ENCODE measurements at places on chromosomes 12 and 14.

DNA sequence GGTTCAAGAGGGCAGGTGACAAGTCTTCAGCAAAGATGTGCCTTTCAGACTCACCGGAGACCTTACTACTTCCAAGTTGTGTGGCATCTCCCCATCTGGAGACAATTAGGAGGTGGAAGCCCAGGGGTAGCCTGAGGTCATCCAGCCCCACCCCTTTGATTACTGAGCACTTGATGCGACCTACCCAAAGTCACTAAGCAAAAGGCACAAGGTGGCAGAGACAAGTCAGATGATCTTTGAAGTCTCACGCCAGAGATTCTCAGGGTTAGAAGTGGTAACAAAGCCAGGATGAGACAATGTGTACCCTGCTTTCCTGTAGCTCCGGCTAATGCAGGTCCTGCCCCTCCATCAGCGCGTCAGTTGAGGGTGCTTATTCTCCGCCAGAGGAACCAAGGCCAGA, 1.4 kb upstream of the FOXN3 start:
- DNase-seq, result no peak

- no peak for DNase-seq
Observed at GRCh38 chr12:74319886-74320285, 217.7 kb upstream of the ATXN7L3B start.

GRCh38 chr12:118763234-118763633, 218.1 kb upstream of the SRRM4 start:
- no peak for DNase-seq

DNA sequence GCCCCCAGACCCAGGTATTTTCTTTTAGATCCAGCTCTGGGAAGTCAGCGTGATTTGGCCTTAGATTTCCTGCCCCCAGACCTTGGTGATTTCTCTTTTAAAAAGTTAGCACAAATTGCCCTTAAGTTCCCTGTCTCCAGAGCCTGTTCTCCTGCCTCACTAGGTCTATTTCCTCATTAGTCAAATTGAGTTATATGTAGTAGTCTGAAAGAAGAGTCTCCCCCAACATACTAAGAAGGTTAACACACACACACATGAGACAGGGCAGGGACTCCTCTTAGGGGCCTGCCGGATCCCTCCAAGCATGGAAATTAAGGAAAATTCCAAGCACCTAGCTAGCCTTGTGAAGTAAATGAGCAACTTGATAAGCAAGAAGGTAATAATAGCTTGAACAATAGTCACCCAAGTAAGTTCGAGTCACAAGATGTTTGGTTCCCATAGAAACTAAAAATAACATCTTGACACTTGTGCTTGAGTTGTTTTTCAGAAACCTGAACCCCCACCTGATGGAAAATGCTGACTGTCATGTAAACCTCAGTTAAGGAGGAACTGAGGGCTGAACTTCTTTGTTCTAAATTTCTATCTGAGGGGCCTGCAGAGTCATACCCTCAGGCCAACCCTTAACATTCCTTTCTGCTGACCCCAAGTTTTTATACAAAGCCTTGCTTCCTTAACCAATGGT, 51.6 kb downstream of the CAND1 start:
- DNase-seq, result no peak

DNA sequence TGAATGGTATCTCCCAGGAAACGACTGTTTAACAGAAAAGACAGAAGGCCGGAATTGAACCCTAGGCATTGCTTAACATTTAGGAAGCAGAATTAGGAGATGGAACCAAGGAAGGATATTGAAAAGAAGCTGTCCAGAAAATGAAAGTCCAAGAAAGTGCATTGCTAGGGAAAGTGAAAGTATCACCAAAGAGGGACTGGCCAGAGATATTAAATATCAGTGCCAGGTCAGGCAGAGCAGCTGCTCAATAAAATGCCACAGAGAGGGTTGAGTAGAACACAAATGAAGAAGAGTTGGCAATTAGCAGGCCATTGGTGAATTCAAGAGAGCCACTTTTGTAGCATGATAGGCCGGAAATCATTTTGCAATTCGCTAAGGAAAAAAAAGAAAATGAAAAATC, 101.6 kb downstream of the CFAP54 start:
- DNase-seq, result no peak

- DNase-seq, result no peak
Observed at GRCh38 chr12:70698345-70698744, 61.1 kb upstream of the PTPRB start.

DNA sequence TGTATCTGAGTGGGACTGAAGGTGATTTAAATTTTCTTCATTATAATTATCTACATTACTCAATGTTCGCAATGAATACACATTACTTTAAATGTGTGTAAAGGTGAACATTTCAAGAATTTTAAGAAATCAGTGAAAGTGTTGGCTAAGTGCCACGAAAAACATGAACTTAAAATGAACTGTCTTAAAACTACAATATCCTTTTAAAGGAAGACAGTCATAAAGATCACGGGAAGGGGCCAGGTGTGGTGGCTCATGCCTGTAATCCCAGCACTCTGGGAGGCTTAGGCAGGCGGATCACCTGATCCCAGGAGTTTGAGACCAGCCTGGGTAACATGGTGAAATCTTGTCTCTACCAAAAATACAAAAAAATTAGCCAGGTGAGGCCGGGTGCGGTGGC, 11.2 kb downstream of the MOK start:
- no peak for DNase-seq

DNA sequence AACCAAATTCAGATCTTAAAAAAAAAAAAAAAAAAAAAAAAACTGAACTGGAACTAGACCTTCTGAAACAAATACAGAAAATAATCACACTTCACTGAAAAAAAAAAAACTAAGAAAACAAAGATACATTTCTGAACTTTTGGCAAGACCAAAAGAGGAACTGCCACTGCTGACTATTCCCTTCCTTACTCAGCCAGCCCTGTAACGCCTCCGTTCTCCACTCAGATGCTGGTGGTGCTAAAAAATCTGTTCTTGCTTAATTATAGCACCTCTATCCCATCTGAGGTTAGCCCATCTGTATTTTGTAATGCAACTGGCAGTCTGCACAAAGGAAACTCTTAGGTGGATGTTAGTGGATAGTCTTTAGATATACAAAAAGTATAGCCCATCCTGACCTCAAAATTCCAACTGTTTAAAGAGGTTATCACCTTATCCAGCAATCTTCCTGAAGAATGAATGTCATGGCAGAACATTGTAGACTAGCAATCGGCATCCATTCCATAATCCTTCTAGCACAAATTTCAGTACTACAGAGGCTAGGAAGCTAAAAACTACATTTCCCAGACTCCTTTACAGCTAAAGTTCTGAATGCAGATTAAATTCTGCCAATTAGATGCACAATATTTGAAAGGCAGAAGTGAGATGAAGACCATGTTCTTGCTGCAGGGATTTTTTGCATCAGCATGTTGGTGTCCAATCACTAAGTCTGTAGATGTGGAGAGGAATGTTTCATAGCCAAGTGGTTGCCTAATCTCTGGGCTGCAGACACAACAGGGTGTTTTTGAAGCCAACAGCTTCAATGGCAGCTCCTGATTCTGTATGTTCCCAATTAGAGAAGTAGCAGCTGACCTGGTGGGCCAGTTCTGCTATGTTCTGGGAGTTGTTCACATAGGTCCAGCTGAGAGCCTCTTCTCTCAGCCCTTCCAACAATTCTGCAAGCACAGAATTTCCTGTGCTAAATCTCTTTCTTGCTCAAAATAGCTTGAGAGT, 5.7 kb downstream of the MAP3K9 start:
- no peak for DNase-seq

- no peak for DNase-seq
Observed at GRCh38 chr12:25089738-25090137, 105.2 kb downstream of the DNAI7 start.

GRCh38 chr12:106386813-106387535, 29.4 kb downstream of the POLR3B start:
- DNase-seq, result no peak

DNA sequence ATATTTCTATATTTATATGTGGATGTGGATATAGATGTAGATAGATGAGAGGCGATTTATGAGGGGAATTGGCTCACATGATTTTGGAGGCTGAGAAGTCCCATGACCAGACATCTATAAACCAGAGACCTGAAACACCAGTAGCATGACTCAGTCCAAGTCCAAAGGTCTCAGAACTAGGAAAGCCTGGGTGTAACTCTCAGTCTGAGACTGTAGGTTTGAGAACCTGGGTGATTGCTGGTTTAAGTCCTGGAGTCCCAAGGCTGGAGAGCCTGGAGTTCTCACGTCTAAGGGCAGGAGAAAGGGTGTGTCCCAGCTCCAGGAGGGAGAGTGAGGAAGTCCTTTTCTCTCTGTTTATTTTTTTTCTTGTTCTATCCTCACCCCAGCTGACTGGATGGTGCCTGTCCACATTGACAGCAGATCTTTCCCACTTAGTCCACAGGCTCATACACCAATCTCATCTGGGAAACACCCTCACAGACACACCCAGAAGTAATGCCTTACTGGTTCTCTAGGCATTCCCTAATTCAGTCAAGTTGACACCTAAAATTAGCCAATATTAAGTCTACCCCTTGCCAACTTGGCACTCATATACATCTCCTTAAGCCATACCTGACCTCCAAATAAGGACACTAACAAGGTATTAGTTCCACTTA, 45.4 kb downstream of the EMP1 start:
- DNase-seq, result no peak

DNA sequence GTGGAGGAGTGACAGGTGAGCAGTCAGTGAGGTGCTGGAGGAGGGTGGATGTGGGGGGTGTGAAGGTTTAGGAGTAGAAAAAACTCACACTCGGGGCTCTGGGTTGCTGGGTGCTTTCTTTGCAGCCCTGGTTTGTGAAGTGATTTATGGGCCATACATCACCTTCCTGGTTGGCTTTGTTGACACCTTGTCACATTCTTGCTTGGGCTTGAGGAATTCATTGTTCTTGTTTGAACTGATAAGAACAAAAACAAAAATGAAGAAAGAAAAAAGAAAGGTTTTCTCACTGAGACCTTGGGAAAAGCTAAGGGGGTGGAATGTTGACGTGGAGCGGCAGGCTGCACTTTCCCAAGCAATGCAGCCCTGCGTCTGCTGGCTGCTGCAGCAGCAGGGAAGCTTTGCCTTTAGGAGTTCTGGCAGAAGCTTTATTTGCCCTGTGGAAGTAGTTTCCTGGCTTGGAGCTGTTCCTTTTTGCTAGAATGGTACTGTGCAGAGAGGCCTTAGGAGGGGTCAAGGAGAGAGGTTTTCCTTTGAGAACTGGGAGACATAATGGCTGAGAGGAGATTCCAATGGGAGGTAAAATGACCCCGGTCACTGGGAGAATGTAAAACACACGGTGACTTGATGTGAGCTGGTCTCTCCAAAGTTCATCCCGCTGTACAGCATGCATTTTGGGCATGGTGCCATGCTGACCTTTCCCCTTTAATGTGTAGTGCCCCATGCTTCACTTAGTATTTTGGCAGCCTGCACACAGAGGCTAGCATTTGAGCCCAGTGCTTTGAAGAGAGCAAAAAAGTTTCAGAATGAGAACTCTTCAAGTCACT, 52.8 kb downstream of the HMGA2 start:
- no peak for DNase-seq

DNA sequence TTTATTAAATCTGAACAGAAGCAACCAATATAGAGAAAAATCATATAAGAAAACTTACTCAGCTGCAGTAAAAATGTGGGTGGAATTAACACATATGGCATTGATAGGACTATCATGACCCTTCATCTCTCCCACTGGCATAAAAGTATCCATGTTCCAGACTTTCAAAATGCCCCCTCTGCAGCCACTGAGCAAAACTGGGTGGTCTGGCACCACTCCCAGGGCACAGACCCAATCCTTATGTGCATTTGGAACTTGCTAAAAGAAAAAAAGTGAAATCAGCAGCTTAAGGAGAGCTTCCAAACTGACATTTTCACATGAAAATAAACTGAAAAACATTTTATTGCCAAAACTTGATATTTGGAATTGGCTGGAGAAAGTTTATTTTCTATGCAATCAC, 141.5 kb downstream of the KIF21A start:
- DNase-seq, result no peak

GRCh38 chr14:105220699-105221597, 27.4 kb upstream of the BTBD6 start:
- no peak for DNase-seq

DNA sequence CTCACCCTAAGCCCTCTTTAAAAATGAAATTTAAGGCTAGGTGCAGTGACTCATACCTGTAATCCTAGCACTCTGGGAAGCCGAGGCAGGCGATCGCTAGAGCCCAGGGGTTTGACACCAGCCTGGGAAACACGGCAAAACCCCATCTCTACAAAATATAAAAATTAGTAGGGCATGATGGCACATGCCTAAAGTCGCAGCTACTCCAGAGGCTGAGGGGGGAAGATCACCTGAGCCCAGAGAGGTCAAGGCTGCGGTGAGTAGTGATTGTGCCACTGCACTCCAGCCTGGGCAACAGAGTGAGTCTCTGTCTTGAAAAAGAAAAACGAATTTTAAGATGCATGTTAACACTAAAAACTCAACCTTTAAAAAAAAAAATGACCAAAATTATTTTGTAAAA, 12.7 kb downstream of the GNPNAT1 start:
- DNase-seq, result no peak

GRCh38 chr12:58395470-58395869, 454.1 kb downstream of the ATP23 start:
- DNase-seq, result no peak

DNA sequence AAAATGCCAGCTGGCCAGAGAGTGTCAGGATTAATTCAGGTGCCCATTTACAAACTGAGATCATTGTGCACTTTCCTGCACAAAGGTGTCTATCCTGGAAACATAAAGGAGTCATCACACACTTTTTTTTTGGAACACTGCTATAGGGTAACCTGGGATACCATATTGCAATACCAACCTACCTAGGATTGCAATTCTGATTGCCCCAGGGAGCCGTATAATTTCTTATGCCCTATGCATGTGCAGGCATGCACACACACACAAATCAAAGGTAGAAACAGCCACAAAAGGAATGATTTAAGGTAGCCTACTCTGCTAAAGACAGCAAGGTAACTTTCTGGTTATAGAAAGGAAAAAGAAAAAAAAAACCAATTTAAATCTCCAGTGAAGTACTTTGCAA, 285.3 kb upstream of the KITLG start:
- DNase-seq, result no peak

GRCh38 chr14:104741803-104742251, 11.1 kb upstream of the SIVA1 start:
- no peak for DNase-seq

DNA sequence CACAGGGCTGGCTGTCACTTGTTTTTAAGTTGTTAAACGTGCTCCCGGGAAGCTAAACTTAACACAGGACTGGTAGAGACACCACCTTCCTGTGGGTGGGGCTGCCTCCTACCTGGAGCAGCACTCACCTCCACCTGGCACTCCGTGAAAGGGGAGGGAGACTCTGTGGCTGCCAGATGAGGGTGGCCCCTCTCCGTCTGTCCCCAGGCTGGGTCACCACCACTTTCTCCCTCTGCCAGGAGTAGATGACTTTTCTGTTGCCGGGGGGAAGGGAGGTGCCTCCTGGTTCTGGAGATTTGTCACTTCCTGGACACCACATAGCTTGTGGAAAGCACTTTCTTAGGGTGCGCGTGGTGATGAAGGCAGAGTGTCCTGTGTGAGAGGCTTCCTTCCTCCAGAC, 81.3 kb downstream of the WDR20 start:
- no peak for DNase-seq

- no peak for DNase-seq
Observed at GRCh38 chr14:34498684-34499412, 36.8 kb upstream of the SPTSSA start.

All from C1 segment of cervical spinal cord (tissue), 14 donors.